ENCODE measurements at places on chromosomes 12 and 14.

GRCh38 chr12:33488036-33488435, 48.4 kb upstream of the SYT10 start:
- no peak for DNase-seq

DNA sequence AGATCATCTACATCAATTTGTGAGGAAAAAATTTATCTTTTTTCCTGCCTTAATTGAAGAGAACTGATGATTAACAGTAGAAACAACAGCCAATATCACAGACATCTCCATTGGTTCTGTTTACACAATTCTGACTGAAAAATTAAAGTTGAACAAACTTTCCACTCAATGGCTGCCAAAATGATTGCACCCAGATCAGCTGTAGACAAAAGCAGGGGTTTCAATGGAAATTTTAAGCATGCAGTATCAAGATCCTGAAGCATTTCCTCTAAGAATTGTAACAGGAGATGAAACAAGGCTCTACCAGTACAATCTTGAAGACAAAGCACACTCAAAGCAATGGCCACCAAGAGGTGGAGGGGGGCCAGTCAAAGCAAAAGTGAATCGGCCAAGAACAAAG, 231.6 kb upstream of the KRR1 start:
- DNase-seq = no peak

GRCh38 chr12:72273499-72273837, 1.3 kb downstream of the TRHDE start:
- no peak for DNase-seq

- DNase-seq = no peak
These were observed 400.7 kb downstream of the SOX5 start for GRCh38 chr12:23548742-23549141.

DNA sequence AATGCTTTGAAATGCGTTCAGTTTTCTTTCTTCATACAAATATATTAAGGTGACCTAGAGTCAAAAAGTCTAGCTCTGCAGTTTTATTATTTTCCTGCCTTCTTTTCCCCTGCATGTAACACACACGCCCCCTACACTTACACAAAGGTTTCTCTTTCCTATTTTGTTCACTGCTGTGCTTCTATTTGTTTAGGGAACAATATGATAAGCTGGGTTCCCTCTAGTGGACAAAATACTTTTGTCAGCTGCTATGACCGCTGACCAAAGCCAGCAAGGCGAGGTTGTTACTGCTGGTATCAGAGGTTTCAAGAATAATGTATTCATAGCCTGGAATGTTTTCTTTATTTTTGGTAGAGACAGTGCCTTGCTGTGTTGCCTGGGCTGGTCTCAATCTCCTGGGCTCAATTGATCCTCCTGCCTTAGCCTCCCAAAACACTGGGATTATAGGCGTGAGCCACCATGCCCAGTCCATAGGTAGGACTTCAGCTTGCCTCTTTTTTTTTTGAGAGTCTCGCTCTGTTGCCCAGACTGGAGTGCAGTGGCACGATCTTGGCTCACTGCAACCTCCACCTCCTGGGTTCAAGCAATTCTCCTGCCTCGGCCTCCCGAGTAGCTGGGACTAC, 33.4 kb downstream of the FNTB start:
- DNase-seq = no peak

- no peak for DNase-seq
These were observed 256.3 kb upstream of the SFSWAP start for GRCh38 chr12:131454418-131455217.

- DNase-seq = no peak
These were observed 21.1 kb upstream of the LGALS3 start for GRCh38 chr14:55107766-55108554.
